HCEC 1CT (cell line): ENCODE measurements at places on chromosomes 5 and 9.

- no peak for DNase-seq
Measured at GRCh38 chr5:138872841-138873465, 2.2 kb downstream of the LRRTM2 start.

GRCh38 chr5:120405923-120406322, 58.2 kb upstream of the PRR16 start:
- DNase-seq = peak; percentile 97

DNA sequence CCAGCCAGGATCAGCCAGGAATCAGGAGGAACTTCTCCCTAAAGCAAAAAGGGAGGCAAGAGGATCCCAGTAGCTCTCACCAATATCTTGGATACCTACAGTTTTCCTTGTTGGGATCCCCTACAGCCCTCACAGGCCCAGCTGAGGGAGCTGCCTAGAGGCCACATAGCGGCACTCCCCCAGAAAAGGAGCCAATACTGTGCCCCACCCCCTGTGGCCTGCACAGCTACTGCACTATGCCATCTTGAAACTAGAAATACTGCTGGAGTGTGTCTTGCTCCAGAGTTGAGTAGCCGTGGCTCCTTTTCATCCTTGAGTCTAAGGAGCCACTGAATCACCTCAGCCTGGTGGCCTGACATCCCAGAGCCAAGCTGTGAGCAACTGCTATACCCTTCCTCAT, 22.3 kb upstream of the TRPM6 start:
- no peak for DNase-seq

DNA sequence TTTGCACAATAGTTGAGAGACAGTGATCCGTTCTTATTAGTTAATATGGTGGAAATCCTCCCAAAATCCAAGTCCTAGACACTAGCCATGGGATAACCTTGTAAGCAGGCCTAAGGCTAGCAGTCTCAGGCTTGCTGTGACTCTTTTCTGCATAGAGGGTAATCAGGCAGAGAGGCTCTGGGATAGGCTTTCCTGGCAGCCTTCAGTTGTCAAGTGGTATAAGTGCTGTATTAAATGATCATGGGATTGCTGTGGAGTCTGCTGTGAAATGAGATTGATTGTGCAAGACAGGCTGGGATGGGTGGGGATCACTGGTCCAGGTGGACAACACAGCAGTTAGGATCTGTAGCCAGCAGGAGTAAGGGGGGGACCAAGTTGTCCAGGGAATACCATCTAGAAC, 416.4 kb downstream of the TLE4 start:
- no peak for DNase-seq

- no peak for DNase-seq
Measured at GRCh38 chr9:38408719-38409118, 15.5 kb downstream of the IGFBPL1 start.

GRCh38 chr5:144084971-144085370, 85.5 kb downstream of the YIPF5 start:
- DNase-seq = no peak

DNA sequence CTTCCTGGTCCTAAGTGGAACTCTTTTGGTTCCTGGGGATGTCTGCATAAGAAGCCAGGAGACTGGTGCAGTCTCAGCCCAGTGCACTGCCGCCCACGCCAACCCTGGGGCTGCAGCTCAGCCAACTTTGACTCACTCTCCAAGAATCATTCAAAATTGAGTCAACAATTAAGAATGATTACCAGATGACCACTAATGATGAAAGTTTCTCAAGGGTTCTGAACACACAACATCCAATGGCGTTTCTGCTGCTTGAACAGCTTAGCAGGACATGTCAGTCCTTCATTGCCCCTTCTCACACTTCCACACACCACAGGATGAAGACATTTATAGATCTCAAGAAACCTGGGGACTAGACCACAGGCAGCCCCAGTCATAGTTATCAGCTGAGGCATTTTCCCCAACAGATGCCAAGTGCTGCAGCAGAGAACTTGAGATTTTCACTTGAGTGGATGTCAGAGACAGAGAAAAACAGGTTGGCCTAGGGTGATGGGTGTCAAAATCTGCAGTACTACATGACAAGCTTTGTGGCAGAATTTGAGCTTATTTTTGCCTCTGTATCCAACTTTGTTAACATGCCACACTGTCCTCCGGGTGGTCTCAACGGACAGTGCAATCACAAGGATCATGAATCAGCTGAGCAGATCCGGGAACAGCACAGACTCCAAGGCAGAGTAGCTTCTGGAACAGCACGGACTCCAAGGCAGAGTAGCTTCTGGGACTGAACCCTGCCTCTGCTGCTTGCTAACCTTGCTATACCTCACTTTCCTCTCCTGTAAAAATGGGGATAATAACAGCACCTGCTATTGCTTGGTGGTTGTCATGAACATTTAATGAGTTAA, 356.1 kb downstream of the SPOCK1 start:
- peak; percentile 92 for DNase-seq

GRCh38 chr5:102901424-102902134, 146.5 kb downstream of the PAM start:
- no peak for DNase-seq

DNA sequence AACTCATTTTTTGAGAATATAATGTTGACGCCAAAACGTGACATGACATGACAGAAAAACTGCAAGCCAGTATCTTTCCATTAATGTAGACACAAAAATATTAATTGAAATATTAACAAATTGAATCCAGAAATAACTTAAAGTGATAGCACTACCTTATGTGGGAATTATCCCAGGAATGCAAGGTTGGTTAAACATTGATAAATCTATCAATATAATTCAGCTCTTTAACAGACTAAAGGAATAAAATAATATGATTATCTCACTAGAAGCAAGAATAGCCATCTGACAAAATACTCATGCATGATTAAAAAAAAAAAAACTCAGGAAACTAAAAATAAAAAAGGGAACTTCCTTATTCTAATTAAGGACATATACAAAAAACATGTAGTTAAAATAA, 6.8 kb downstream of the ZNF510 start:
- no peak for DNase-seq

DNA sequence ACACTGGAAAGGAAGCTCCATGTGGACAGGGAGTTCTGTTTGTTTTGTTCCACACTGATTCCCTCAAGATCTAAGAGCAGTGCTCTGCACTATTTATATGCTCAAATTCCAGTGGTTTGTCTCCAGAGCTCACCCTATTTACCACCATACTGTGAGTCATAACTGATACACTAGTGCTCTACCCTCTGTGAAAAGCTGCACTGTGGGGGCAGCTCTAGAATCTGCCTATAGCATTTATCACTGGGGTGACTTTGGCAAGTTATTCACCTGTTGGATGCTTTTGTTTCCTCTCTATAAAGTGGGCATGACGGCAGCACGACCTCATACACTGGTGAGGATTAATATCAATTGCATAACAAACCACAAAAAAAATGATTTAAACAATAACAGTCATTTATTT, 307.8 kb downstream of the NR2F1-AS1 start:
- DNase-seq = peak; percentile 89

GRCh38 chr9:18743971-18744370, 270.0 kb downstream of the ADAMTSL1 start:
- peak; percentile 22 for DNase-seq

DNA sequence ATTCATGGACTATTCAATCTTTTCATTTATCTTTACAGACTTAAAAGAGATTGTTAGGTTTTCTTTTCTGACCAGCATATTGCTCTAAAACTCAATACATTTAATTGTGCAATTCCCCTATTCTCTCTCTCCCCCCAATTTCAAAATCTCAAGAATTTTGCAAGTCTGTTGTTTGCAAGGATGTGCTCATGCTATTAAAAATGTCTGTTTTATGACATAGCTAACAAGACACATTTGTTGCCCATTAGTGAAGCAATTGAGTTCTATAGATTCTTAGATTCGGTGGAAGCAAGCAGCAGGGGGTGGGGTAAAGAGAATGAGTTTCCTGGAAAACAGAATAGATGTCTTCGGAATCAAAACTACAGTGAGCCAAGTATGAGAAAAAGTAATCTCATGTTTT, 8.5 kb upstream of the CSNK1A1 start:
- peak; percentile 61 for DNase-seq
